ENCODE measurements at places on chromosomes 13 and 19.

- peak; percentile 39 for DNase-seq
Observed at GRCh38 chr13:72864142-72865011, 82.4 kb downstream of the PIBF1 start.

DNA sequence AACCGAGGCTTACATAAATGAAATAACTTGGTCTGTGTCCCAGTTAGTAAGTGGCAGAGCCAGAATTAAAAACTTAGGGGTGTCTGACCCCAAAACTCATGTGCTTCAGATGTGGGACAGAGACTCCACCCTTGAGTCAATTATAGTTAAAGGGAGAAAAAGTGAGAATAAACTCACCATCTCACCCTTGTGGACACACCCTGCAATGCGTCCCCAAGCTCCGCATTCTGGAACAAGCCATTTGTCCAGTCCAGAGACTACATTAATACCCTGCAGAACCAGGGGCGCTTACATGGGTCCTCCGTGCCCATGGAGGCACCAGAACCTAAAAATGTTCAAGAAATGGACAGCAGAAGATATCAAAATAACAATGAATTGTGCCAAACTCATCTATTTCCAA lies 207.0 kb upstream of the ZNF507 start:
- DNase-seq: no peak

- DNase-seq: no peak
Observed at GRCh38 chr19:38162632-38163031, 61.4 kb downstream of the DPF1 start.

GRCh38 chr13:32976056-32976805 lies 40.0 kb upstream of the KL start:
- DNase-seq: no peak

DNA sequence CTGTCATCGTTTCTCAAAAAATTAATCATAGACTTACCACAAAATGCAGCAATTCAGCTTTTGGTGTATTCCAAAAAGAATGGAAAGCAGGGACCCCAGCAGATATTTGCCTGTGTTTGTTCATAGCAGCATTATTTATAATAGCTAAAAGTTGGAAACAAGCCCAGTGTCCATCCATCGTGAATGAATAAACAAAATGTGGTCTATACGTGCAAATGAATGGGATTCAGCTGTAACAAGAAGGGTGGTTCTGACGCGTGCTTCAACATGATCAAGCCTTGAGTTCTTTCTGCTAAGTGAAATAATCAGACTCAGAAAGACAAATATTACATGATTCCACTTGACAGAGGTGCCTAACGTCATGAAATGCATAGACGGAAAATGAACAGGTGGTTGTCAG lies 36.4 kb downstream of the PSG11 start:
- no peak for DNase-seq

DNA sequence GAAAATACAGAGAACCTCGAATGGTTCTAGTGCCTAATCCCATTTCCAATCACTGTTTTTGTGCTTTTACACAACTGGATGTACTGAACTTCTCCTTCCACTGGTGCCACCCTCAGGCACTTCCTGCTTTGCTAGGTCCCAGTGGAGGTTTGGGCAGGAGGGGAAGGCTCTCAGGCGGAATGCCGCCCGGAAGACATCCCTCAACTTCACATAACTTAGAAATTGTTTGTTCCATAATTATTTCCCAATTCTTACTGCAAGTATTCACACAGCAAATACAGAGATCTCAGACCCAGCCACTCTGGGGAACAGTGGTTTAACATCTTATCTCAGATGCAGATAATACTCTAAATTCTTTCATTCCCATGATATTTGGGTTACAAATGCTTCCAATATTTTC lies 195.7 kb upstream of the IPO5 start:
- no peak for DNase-seq

DNA sequence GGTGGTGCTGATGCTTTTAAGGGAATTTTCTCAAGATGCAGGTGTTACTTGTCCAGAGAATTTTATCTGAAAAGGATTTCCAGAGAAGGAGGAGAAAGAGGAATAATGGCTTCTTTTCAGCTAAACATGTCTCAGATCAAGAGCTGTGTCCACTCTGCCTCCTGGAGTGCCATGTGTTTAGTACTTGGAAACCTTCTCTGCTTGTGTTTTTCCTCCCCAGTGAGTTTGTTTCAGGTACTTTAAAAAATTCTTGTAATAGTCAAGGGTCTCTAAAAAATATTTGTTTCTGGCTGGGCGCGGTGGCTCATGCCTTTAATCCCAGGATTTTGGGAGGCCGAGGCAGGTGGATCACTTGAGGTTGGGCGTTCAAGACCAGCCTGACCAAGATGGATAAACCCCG lies 22.7 kb downstream of the ZNF431 start:
- no peak for DNase-seq

DNA sequence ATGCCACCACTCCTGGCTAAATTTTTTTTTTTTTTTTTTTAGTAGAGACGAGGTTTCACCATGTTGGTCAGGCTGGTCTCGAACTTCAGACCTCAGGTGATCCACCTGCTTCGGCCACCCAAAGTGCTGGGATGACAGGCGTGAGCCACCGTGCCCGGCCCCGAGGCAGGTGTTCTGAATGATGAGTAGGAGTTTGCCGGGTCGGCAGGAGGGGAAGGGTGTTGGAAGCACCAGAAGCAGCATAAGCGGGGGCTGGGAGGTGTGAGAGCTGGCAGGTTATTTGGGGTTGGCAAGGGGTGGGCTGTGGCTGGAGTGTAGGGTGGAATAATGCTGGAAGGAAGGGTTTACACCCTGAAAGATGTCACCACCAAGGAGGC lies 1.8 kb downstream of the SPPL2B start:
- DNase-seq: no peak

DNA sequence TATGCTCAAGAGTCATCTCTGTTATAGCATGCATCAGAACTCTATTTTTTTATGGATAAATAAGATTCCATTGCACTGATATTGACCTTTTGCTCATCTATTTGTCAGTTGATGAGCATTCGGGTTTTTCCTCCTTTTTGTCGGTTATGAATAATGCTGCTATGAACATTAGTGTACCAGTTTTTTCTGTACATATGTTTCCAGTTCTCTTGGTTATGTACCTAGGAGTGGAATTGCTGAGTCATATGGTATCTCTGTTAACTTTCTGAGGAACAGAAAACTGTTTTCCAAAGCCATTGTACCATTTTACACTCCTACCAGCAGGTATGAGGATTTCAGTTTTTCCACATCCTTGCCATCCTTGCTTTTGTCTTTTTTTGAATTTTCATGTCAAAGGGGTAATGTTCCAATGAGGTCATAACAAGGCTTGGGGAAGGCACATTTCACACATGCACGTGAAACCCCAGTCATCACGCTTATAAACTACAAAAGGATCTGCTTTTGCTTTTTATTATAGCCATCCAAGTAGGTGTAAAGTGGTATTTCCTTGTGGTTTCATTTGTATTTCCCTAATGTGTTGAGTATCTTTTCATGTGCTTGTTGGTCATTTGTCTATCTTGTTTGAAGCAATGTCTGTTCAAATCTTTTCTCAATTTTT lies 14.6 kb downstream of the KBTBD7 start:
- no peak for DNase-seq

DNA sequence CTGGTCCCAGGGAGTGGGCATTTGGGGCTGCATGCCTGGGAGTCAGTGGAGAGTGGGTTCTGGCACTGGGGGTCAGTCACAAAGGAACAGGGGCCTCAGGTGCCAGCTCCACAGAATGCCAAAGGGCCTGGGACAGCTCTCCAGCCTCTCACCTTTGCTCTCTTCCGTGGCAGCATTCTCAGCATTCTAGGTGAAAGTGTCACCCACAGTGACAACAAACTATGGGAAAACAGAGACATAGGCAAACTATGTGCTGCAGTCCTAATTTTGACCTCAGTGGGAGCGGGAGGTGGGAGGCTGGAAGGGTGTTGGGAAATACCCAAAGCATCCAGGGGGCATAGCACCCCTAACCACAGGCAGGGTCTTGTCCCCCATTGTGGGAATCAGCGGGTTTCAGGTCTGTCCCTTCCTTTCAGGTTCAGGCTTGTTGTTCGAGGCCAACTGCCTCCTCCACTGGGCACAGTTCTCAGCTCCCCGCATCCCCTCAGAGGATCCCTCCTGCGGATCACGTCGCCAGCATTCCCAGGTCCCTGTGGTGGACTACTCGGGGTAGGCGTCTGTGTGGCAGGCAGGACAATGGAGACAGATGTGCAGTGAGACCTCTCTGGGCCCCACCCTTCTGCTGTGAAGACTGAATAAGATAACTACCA lies 52.4 kb downstream of the TSHZ3 start:
- DNase-seq: no peak

DNA sequence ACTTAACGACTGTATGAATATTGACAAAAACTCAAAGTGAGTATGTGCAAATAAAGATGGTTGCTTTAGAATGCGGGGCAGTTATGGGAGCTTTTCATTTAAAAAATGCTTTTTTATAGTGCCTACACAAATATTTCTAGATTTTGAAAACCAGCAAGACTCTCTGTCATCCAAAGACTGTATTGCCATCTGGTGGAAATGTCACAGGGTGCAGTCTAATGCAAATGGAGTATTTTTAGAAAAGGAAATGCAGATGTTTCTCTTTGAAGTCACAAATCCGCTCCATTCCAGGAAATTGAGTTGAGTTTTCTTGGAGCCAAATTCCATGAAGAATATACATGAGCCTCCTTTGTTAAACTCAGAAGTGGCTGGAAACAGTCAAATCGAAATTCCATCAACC lies 2.3 kb upstream of the C1QTNF9B start:
- no peak for DNase-seq

- DNase-seq: no peak
Observed at GRCh38 chr19:46150606-46151005, 2.6 kb downstream of the IGFL2 start.
